ENCODE measurements at places on chromosomes 5 and 9.

DNA sequence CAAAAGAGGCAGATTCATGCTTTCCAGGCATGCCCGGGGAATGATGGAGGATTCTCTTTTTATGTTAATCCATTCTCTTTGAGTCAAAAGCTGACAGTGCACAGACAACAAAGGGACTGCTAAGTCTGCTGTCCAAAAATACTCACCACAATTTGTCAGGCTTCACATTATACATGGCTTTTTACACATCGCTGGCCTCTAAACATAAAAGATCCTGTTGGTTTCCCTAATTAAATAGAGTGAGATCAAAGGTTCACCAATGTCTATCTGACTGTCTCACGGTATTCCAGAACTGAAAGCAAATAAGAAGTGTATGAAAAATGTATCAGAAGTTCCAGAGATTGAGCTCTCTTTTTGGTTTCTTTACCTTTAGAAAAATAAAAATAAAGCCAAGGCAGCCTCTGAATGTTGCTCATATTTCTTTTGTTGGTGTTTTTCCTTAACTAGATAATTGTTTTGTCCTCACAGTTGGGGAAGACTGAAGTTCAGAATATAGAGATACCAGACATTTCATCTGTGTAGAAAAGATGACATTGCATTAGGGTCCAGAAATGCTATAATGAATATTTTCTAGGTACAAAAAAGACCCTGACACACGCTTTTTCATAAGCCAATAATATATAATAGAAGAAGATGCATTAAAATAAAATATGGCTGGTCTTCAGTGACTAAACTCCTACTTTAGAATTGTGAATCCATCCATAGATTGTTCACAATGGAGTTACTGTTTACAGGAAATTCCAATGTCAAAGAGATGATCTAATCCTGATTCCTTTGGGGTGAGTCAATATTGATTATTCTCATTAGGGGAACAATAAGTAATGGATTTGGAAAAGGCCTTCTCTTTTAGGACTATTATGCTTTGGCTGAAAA, 688.2 kb upstream of the CDH6 start:
- H3K36me3 ChIP-seq: no peaks in the 10 kb centered on the region
- H3K27me3 ChIP-seq: no peaks in the 10 kb centered on the region
- H3K4me1 ChIP-seq: no peaks in the 10 kb centered on the region

DNA sequence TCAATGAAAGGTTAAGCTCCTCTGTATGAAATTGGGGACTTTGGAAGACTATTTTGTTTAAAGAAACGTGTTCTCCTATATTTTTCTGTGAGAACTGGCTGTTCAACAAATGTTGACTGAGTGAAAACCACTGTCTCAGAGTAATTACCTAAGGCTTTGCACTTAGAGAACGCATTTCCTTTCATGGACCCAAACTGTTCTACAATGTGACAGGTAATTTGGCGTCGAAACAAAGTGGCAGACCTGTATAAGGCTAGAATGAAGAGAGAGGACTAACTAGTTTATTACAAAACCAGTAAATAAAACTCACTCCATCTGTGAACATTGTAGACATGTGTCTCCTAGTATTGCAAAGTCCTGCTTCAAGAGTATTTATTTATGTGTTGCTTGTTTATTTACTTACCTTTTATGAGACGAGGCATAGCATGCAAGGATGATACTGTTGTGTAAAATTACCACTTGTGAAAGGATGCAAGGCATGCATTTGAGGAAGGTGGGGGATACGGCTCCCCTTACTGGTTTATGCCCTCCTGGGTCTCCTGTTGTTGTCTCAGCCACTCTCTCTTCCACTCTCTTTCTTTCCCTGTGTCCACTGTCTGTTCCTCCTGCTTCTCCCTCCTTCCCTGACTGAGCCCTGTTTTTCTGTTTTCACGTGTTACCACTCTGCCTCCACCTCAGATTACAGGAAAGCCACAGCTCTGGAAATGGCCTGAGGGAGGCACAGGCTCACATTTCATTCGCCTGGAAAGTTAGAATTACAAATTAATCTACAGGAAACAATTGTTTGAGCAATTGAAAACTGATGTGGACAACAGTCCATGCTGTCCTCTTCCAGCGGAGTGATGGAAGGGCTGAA, 444.0 kb upstream of the ZNF608 start:
- no peak for DNase-seq
- no peaks in the 10 kb centered on the region for H3K36me3 ChIP-seq
- H3K4me3 ChIP-seq: no peak overlapping the region
- no peak overlapping the region for H3K27ac ChIP-seq
- no peaks in the 10 kb centered on the region for H3K4me1 ChIP-seq
- H3K27me3 ChIP-seq: no peaks in the 10 kb centered on the region

GRCh38 chr5:138770291-138770690, 17.1 kb downstream of the CTNNA1 start:
- no peaks in the 10 kb centered on the region for H3K27me3 ChIP-seq

DNA sequence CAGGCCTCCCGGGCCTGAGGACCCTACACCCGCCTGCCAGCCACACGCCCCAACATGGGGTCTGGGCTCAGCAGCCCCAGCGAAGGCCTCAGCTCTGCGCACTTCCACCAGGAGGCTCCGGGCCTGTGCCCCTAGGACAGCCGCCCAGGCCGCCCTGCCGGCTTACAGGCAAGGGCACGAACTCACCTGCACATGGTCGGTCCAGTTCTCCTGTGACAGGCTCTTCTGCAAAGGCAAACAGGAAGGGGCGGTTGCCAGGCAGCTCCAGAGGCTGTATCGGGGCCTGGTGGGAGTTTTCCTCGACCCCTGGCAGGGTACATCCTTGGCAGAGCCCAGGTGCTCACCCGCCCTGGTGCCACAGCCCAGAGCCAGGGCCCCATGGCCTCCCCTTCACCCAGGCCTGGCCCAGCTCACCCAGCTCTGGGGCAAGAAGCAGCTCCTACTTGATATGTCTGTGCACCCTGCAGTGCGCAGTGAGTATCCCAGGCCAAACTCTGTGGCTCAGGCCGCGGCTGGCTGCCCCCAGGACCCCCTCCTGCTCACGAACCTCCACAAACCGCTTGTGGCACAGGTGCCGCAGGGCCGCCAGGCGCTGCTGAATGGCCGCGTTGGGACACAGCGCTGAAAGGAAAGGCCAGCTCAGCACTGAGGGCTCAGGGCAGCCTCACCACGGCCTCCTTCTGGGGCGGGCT, 52.2 kb upstream of the NRARP start:
- H3K27me3 ChIP-seq: no peaks in the 10 kb centered on the region
- DNase-seq: no peak
- H3K36me3 ChIP-seq: no peaks in the 10 kb centered on the region
- H3K4me3 ChIP-seq: no peak overlapping the region

- H3K36me3 ChIP-seq: no peaks in the 10 kb centered on the region
- no peaks in the 10 kb centered on the region for H3K27me3 ChIP-seq
- H3K4me3 ChIP-seq: no peak overlapping the region
- no peak overlapping the region for H3K27ac ChIP-seq
- H3K4me1 ChIP-seq: no peaks in the 10 kb centered on the region
Measured at GRCh38 chr9:135134268-135135022, 47.0 kb downstream of the OLFM1 start.

GRCh38 chr5:6066016-6066415, 312.3 kb downstream of the MED10 start:
- H3K36me3 ChIP-seq: no peaks in the 10 kb centered on the region
- DNase-seq: no peak
- H3K4me1 ChIP-seq: no peaks in the 10 kb centered on the region
- H3K27me3 ChIP-seq: no peaks in the 10 kb centered on the region
- no peak overlapping the region for H3K27ac ChIP-seq

GRCh38 chr9:87227456-87227855, 270.2 kb upstream of the DAPK1 start:
- no peaks in the 10 kb centered on the region for H3K36me3 ChIP-seq
- no peak for DNase-seq
- H3K27me3 ChIP-seq: no peaks in the 10 kb centered on the region

- no peak overlapping the region for H3K27ac ChIP-seq
- no peaks in the 10 kb centered on the region for H3K36me3 ChIP-seq
- H3K4me1 ChIP-seq: no peaks in the 10 kb centered on the region
- H3K4me3 ChIP-seq: no peak overlapping the region
- H3K27me3 ChIP-seq: no peaks in the 10 kb centered on the region
- no peak for DNase-seq
Measured at GRCh38 chr5:167546270-167546669, 745.2 kb upstream of the WWC1 start.

DNA sequence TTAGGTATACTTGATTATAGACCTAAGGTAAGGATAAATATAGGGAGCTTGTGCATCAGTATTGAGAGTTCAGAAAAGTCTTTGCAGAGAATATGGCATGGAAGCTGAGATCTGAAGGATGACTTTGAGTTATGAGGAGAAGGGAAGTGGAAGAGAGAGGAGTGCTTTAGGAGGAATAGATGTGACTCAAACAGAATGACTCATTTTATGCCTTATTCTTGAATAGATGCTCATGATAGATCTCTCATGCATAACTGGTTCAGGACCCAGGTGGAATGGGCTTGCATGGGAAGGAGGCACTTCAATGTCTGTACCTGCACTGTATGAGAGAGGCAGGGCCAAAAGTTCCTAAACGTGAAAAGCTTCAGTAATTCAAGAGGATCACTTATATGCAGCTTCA, 103.3 kb downstream of the CWC27 start:
- no peaks in the 10 kb centered on the region for H3K36me3 ChIP-seq
- DNase-seq: no peak
- no peak overlapping the region for H3K4me3 ChIP-seq
- H3K27ac ChIP-seq: no peak overlapping the region
- no peaks in the 10 kb centered on the region for H3K27me3 ChIP-seq

DNA sequence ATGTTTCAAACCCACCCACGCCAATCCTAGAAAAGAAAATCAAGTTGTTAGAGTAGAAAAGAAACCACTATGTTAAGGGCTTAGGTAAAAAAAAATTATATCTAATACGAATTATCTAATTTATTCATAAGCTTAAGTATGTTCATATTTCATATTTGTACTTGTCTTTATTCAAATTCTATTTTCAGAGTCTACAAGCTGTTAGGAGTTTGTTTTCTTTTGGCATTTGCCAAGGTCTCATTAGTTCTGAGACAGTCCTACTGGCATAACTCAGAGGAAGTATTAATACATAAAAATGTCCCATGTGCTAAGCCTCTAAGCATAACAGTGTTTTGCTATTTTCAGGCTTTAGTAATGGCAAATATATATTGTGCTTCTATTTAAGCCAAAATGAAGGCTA, 57.6 kb downstream of the STARD4 start:
- H3K27me3 ChIP-seq: no peaks in the 10 kb centered on the region
- H3K4me3 ChIP-seq: no peak overlapping the region
- no peak overlapping the region for H3K27ac ChIP-seq

GRCh38 chr9:117768750-117769395, 64.7 kb downstream of the TLR4 start:
- H3K4me1 ChIP-seq: no peaks in the 10 kb centered on the region
- no peaks in the 10 kb centered on the region for H3K27me3 ChIP-seq
- no peak overlapping the region for H3K4me3 ChIP-seq
- DNase-seq: no peak
- no peak overlapping the region for H3K27ac ChIP-seq

GRCh38 chr9:134399435-134400056, 73.3 kb downstream of the RXRA start:
- no peak overlapping the region for H3K27ac ChIP-seq
- peaks cover 4% of the 10 kb centered on the region for H3K4me1 ChIP-seq
- H3K4me3 ChIP-seq: no peak overlapping the region
- H3K27me3 ChIP-seq: no peaks in the 10 kb centered on the region
- no peaks in the 10 kb centered on the region for H3K36me3 ChIP-seq
